ENCODE measurements at places on chromosomes 3 and 15. TPM values are rescaled to one million over a fixed set of nuclear protein-coding genes. Genes with fewer than 3 reads are reported as not detected.

The MUC20 gene
- total RNA-seq = 0.69 TPM

The SLC2A2 gene
- total RNA-seq = not detected

The CCDC80 gene
- total RNA-seq = 17.0 TPM

The NTRK3 gene
- not detected for total RNA-seq

All from PC-3 (cell line).